ENCODE measurements at places on chromosomes 6 and 20. TPM values are rescaled to one million over a fixed set of nuclear protein-coding genes. Genes with fewer than 3 reads are reported as not detected.
A peak's percentile ranks its signal among the peaks of the same experiment; 100 is the strongest.

The DDRGK1 gene
- polyA plus RNA-seq, result 81.6 TPM

The PTPRT gene
- polyA plus RNA-seq, result not detected

The PREX1 gene
- polyA plus RNA-seq, result 4.5 TPM

The TBC1D32 gene
- polyA plus RNA-seq, result 4.7 TPM

The DNAAF9 gene
- 11.6 TPM for polyA plus RNA-seq

The MACROD2 gene
- 9.3 TPM for polyA plus RNA-seq

The HLA-DMB gene
- not detected for polyA plus RNA-seq

DNA sequence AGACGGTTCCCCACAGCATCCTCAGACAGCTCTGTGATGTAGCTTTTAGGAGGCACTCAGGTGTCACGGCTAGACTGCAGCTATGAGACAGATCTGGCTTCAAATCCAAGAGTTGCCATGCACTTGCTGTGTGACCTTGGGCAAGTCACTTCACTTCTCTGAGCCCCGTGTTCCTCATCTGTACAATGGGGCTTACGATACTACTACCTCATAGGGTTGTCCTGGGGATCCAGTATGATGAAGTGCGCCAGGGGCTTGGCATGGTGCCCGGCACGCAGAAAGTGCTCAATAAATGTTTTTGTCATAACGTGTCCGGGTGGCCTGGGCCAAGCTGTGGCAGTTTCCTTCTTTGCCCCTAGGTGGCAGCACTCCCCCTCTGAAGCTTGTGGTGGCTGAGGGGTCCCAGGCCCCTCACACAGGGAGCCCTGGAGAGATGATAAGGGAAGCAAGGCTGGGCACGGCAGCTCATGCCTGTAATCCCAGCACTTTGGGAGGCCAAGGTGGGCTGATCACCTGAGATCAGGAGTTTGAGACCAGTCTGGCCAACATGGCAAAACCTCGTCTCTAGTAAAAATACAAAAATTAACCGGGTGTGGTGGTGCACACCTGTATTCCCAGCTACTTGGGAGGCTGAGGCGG is 19.1 kb upstream of the CHMP4B start:
- peak; percentile 43 for DNase-seq

GRCh38 chr6:139943391-139943790 is 568.9 kb upstream of the CITED2 start:
- DNase-seq, result peak; percentile 90

DNA sequence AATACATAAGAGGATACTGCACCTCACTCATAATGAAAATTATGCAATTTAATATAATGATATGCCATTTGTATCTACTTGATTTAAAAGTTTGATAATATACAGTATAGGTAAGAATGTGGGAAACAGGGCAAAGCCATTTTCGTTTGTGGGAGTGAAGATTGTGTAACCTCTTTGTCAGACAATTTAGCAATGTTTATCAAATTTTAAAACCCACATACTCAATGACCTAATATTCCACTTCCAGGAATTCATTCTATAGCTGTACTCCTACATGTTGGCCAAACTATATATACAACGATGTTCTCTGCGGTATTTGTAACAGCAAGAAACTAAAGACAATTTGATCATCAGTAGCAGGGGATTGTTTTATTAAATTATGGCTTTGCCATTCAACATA is 17.8 kb upstream of the FKBP5 start:
- DNase-seq, result no peak

DNA sequence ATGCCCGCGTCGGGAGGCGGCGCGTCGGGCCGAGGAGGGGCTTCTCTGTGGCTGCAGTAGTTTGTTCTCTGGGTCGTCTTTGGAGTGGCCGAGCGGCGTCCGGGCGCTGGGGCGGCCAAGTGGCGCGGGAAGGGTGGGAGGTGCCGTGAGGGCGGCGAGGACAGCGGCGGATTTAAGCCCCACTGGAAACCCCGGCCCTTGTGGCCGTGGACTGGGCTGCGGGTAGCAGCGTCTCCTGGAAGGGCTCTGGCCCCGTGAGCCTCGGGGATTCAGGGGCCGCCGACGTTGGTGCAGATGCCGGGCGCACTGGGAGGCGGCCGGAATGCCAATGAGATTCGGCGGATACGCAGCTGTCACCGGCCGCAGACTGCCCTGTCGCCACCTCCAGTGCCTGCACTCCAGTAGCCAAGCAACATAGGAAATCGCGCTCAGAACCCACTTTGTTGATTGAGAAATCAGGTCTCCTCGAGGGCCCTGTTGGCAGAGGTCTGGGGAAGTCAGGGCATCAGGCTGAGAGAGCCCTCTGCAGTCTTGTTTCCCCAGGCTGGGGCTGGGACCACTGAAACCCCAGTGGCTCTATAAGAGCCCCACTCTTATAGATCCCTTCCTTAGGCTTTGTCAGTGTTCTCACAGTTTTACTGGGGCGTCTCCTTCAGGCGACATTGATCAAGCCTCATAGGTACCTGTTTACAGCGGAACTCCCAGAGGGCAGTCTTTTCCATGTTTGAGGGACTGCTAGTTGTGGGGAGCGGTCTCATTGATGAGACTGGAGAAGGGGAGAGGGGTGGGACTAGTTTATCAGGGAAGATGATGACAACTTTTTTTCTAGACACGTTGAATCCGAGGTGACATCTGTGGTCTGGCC is 642 bp downstream of the GZF1 start:
- DNase-seq, result peak; percentile 76

DNA sequence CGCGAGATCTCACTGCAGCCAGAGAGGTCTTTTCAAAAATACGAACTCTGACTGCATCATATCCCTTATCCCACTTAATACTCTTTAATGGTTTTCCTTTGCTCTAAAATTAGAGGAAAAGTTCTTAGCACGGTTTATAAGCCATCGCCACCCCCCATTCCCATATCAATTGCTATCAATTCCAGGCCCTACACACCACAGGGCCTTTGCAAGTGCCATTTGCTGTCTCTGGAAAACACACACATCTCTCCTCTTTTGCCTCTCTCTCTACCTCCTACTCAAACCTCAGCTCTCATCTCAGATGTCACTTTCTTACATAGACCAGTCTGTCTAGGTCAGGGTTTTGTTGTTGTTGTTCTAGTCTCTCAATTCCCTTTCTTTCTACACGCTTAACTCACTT is 9.8 kb downstream of the SLC22A23 start:
- DNase-seq, result no peak

DNA sequence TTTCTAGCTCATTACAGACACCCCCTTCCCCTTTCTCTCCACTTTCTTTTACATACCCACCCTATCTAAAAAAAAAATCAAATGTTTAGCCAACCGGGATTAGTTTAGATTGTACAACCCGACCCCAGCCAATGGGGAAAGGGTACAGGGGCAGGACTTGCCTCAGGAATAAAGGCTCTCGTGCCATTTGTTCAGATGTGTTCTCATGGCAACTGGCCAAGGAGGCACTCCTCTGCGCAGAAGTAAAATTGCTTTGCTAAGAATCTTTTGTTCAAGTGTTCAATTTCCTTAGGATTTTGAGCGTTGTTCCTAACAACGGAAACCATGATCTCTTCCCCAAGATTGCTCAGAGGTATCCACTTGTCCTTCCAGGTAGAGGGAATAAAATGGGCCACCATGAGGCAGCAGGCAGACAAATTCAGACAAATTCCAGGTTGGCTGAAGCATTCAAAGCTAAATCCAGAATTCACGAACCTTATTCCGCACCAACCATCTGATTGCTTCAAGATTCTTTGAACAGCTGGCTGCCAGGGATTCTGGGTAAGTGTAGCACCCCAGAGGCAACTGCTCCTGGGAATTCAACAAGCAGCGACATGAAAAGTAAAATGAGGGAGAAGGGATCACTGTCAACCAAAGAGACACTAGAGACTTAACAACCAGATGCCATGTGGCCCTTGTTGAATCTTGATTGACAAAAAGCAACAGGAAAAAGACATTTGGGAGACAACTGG is 431.8 kb downstream of the PREX1 start:
- no peak for DNase-seq

GRCh38 chr6:63527658-63528514 is 44.4 kb upstream of the LOC128125822 start:
- DNase-seq, result no peak

- peak; percentile 91 for DNase-seq
Measured at GRCh38 chr6:56642366-56643261, at the start of gene DST. Gene DST, minus strand, starts transcription at chr6:56642889.

GRCh38 chr6:30914854-30915590 is 984 bp downstream of the VARS2 start:
- peak; percentile 24 for DNase-seq

- DNase-seq, result no peak
Measured at GRCh38 chr6:10518557-10519407, 2.4 kb upstream of the GCNT2 start.

GRCh38 chr20:43983359-43983758 is 68.7 kb downstream of the TOX2 start:
- no peak for DNase-seq

DNA sequence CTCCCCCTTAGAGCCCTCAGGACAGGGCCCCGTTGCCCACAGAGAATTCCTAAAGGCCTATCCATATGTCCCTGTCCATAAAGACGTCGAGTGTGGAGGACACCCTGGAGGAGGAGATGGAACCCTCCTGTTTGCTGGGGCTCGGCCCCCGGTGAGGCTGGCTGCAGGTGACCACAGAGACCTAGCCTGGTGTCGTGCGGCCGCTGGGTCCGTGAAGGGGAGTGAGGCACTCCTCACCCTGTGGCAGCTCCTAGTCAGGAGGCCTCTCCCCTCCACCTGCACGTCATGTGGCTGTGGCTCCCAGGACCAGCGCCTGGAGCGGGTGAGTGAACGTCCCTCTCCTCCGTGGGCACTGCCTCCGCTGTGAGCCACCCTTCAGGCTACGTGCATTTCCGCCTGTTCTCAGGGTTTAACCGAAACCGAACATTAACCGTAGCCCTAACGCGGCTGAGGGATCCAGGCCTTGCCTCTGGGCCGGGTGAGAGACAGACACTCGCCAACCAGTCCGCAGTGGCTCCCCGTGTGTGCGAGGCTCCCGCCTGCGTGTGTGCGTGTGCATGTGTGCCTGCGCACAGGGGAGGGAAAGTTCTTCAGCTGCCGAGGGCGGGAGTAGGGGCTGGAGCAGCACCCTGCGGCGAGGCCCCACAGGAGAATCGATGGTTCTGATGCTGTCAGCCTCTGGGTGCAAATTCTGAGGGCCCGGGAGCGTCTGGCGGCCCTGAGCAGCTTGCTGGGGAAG is 5.9 kb upstream of the TCEA2 start:
- no peak for DNase-seq
